ENCODE measurements at places on chromosomes 11 and 22.

- no peak for DNase-seq
Observed at GRCh38 chr22:40487663-40488249, 117.4 kb downstream of the SGSM3 start.

GRCh38 chr11:76610871-76611475 is 59.6 kb downstream of the LRRC32 start:
- DNase-seq = no peak

GRCh38 chr11:16125796-16126195 is 230.6 kb downstream of the SOX6 start:
- DNase-seq = no peak

GRCh38 chr11:128727320-128727719 is 33.4 kb downstream of the FLI1 start:
- no peak for DNase-seq

DNA sequence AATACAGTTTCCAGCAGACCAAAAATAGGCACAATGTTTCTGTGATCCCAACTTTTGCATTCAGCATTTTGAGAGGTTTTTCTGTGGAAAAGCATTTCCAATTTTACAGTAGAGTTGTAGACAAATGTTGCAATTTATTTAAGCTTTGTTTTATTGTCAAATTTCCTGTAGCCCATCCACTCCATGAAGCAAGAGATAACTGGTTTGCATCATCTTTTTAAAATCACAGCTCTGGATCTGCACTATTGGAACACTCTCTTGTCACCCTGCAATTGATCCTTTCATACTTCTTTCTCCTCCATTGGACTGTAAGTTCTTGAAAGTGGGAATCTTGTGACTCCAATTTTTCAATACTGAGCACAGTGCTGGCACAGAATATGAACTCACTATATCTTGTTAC is 86.0 kb downstream of the MAML2 start:
- no peak for DNase-seq

GRCh38 chr11:59271247-59271755 is 58.6 kb upstream of the MPEG1 start:
- DNase-seq = no peak

- DNase-seq = no peak
Observed at GRCh38 chr11:83403691-83404389, 117.7 kb upstream of the CCDC90B start.

DNA sequence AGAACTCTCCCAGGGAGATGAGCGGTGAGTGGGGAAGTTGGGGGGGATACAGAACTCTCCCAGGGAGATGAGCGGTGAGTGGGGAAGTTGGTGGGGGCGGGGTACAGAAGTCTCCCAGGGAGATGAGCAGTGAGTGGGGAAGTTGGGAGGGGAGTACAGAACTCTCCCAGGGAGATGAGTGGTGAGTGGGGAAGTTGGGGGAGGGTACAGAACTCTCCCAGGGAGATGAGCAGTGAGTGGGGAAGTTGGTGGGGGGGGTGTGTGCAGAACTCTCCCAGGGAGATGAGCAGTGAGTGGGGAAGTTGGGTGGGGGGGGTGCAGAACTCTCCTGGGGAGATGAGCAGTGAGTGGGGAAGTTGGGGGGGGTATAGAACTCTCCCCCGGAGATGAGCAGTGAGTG is 186.5 kb downstream of the SHANK2 start:
- no peak for DNase-seq

- no peak for DNase-seq
Observed at GRCh38 chr11:93392867-93393266, 62.3 kb downstream of the DEUP1 start.

GRCh38 chr11:67356864-67357561 is 3.7 kb upstream of the POLD4 start:
- DNase-seq = peak; percentile 40

DNA sequence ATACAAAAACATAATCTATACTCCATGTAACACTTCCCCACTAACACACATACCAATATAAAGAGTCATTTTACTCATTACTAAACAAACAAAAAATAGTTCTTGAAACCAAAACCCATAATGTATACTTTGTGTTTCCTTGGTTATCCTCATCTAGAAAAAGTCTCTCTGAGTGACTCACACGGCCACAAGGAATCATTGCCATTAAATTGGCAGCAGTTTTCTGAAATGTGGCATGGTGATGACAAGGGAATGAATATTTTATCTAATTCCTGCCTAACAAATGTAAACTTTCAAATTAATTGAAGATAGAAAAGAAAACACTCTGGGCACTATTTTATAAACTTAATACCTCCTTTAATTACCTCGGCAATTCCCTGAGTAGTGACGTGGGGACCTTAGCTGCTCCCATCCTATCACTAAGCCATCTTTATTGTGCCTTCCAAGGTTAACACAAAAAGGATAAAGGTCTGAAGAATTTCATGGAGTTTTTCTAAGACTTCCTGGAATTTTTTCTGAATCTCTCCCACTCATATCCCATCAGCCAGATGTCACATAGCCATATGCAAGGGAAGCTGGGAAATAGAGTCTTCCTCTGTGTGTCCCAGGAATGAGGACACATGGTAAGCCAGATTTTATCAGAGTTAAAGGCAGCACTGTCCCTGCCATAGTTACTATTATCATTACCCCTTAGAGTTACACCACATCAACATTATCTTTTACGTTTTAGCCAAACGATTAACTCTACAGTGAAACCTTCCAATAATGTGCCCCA is 857.2 kb upstream of the TENM4 start:
- no peak for DNase-seq

DNA sequence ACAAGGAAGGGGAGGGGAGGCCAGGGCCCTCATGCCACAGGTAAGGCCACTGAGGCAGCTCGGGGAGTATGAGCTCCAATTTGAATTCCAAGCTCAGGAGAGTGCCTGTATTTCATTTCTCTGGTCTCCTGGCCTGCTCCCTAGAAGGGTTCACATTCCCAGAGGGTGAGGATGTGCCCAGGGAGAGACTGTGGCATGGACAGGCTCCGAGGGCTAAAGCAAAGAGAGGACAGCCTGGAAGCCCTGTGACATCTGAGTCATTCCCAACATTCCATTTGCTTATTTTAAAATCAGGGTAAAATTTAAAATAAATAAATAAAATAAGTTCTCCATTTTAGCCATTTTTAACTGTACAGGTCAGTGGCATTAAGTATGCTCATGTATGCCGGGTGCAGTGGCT is 18.6 kb upstream of the FOLR1 start:
- DNase-seq = no peak

- no peak for DNase-seq
Observed at GRCh38 chr11:60182541-60183330, at the start of gene MS4A6A. Gene MS4A6A (minus strand): TSS chr11:60183083. CDS start chr11:60181727, 1,356 bp downstream.

DNA sequence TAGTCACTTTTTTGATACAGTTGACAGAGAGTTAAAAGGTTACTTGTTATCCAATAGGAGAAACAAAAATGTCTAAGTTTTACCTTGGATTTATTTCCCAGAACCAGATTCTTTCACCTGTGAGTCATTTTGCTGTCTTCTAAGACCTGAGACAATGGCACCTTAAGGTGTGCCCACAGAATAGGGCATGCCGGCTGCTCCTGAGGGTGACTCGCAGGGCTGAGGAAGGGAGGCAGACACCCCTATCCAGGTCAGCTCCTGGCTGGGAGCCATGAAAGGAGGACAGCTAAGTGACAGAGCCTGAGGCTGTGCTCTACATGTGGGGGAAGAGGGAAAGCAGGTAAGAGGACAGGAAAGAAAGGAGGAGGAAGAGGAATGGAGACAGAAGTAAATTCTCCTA is 67.8 kb downstream of the RASSF10 start:
- DNase-seq = no peak

DNA sequence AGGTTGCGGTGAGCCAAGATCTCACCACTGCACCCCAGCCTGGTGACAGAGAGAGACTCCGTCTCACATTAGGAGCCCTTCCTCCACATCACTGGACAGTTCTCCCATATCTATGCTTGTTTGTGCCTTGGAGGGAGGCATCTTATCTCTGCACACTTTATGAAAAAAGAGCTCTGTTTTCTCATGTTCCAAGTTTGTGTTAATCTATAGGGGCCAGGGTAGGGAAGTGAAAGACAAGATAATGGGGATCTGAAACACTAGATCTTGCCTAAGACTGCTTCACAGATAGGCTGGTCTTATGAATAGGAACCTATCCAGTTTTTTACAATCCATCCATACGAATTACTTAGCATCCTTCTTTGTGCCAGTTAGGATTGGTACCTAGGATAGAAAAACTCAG is 17.1 kb downstream of the OR6Q1 start:
- DNase-seq = no peak

- DNase-seq = no peak
Observed at GRCh38 chr22:42060489-42060888, 10.1 kb downstream of the NAGA start.

DNA sequence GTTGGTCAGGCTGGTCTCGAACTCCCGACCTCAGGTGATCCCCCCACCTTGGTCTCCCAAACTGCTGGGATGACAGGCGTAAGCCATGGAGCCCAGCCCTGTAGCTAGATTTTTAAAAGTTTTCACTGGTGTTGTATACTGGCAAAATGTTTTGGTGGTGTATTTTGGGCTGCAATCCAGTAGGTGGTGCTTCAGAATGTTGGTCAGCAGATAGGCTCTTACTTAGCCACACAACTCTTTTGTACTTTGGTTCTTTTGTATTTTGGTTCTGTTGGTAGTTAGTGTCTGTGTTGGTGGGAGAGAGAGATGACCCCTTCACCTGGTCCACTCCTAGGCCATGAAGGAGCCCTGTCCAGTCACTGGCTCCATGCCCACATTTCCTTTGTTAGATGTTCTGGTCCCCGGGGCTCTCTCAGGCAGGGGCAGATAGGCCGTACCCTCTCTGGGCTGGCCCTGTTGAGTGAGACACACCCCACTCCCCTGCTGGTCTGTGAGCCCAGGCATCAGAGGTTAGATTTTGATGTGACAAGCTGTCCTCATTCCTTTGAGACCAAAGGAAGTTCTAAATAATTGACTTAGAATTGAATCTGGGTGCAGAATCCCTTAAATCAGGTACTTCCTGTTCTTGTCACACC is 123.8 kb downstream of the DDX10 start:
- DNase-seq = no peak

DNA sequence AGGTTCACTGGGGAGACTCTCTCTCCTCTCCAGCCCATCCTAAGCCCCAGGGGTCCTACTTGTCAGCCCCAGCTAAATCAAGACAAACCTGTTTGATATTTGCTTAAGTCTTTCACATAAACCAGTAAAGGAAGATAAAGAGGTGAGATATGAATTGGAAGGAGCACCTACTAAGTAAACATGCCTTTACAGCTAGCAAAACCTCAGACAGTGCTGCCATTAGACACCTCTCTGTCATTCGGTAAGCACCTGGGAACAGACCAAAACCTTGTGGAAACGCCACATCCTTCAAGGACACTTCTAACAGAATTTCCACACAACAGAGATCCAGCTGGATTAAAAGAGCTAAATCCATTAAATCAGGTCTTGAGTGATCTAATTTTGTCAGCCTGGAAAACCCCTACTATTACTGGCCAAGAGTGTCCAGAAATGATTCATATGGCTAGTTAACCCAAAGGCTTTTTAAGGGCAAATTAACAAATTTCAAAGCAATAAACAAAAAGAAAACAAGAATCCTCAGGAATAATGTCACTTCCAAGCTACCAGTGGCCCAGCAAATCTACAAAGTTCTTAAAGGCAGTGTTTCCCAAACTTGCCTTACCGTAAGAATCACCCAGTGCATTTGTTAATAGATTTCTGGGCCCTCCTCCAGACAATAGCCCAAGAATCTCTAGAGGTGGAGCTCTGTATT is 2.4 kb downstream of the VPS37C start:
- DNase-seq = no peak

DNA sequence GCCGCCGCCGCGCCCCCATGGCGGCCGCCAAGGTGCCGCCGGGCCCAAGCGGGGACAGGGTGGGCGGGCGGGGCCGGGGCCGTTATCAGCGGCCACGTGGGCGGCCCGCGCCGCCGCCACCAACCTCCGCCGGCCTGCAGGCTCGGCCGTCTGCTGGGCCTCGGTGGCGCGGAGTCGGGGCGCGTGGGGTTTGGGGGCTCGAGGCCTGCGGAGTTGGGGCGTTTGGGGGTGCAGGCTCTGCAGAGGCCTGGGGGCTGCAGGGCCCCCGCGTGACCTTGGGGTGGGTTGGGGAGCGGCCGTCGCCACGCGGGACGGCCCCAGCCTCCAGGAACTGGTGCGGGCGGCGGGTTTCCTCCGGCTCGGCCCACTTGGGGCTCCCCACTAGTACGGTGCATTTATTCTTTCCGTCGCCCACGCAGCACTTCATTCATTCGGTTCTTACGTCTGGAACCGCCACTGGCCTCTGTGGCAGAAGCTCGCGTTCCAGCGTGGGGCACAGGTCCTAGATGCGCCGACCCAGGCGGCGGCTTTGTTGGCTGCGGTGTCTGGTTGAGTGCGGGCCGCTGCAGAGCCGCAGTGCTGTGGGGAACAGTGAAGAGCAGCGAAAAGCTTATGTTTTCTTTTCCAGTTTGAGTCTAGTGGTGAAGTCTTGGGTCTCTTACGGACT is 740 bp upstream of the TRMT2A start:
- peak; percentile 58 for DNase-seq

DNA sequence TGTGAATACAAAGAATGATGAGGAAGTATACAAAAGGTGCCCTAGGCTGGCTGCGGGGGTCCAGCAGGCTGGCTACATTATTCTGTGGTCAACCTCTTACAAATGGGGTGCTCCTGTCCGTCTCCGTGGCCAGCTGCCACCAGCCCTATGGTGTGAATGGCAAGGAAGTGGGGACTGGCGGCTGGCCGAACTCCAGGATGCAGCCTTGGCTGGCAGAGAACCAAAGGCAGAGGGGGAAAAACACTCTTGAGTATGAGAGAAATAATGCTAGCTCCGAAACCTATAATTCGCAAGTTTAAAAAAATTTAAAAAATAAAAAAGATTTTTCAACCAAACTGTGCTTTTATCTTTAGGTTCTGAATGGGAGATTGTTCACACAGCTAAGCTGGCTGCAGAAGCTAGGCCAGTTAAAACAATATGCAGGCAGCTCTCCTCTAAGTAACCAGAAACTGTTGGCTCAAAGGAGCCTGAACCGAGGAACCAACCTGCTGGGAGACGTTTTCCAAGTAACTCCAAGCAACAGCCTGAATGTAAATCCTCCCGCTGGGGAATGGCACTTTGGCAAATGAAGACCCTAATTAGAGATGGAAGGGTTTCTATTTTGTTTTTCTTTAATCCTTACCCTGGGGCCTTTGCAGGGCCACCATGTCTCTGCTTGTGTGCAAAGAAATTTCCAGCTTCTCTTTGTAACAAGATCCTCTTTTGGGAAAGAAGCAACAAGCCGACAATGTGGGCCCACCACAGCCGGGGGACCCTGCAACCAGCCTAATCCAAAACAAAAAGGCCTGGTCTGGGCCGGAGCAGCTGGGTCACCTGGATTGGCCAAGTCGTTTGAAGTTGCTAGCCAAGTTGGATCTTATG is 50.2 kb downstream of the C22orf31 start:
- DNase-seq = no peak
